Occipital lobe (tissue), 3 donors: ENCODE measurements at places on chromosomes 5 and 9. TPM values are rescaled to one million over a fixed set of nuclear protein-coding genes. Genes with fewer than 3 reads are reported as not detected.

Gene SKIC3
- total RNA-seq, result 216 TPM

Gene FAT2
- total RNA-seq, result 0.31 TPM

Gene FAF2
- total RNA-seq, result 32.6 TPM

Gene JAKMIP2
- 67.7 TPM for total RNA-seq

Gene PCDHGC5
- total RNA-seq, result 6.2 TPM
